ENCODE measurements at places on chromosomes 7 and 10.

- DNase-seq, result no peak
Measured at GRCh38 chr7:80136261-80137055, 1.8 kb downstream of the GNAI1 start.

DNA sequence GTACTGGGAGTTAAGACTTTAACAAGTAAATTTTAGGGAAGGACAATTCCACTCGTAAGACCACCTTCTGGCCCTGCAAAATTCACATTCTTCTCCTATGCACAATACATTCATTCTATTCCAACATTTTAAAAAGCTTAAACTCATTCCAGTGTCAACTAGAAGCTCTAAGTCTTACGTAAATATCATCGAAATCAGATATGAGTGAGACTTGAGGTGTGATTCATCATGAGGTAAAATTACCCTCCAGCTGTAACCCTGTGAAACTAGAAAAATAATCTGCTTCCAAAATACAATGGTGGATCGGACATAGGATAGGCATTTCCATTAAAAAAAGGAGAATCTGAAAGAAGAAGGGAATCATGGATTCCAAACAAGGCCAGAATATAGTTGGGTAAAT lies 370.3 kb downstream of the CDC14C start:
- DNase-seq, result no peak

GRCh38 chr10:81730891-81731290 lies 144.1 kb upstream of the NRG3 start:
- DNase-seq, result no peak

- DNase-seq, result no peak
Measured at GRCh38 chr7:80372415-80372814, 139.4 kb downstream of the GNAT3 start.

- no peak for DNase-seq
Measured at GRCh38 chr7:20114468-20114867, 102.7 kb downstream of the MACC1 start.

GRCh38 chr10:86553213-86553612 lies 31.6 kb upstream of the WAPL start:
- no peak for DNase-seq

DNA sequence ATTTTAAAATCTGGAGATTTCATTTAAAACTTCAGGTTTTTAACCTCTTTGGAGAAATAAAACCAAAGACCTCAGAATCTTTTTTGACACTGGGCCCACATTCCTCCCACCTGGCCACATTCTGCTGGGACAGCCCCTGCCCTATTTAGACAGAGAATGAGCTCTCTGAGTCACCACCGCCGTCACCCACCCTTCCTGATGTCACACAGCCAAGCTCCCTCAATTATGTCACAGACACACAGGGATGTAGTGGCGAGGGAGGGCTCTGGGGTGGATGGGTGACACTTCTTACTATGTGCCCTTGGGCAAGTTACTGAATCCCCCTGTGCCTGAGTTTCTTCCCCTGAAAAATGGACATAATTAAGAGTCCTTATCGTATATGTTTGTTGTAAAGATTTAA lies 162.6 kb downstream of the RAB11FIP2 start:
- no peak for DNase-seq

- no peak for DNase-seq
Measured at GRCh38 chr7:86942081-86942480, 117.4 kb downstream of the ELAPOR2 start.

- DNase-seq, result no peak
Measured at GRCh38 chr7:141584935-141585334, 33.7 kb downstream of the AGK start.

- DNase-seq, result no peak
Measured at GRCh38 chr10:83995738-83996331, 143.5 kb upstream of the GHITM start.

GRCh38 chr7:113394856-113395255 lies 276.5 kb upstream of the SMIM30 start:
- no peak for DNase-seq

DNA sequence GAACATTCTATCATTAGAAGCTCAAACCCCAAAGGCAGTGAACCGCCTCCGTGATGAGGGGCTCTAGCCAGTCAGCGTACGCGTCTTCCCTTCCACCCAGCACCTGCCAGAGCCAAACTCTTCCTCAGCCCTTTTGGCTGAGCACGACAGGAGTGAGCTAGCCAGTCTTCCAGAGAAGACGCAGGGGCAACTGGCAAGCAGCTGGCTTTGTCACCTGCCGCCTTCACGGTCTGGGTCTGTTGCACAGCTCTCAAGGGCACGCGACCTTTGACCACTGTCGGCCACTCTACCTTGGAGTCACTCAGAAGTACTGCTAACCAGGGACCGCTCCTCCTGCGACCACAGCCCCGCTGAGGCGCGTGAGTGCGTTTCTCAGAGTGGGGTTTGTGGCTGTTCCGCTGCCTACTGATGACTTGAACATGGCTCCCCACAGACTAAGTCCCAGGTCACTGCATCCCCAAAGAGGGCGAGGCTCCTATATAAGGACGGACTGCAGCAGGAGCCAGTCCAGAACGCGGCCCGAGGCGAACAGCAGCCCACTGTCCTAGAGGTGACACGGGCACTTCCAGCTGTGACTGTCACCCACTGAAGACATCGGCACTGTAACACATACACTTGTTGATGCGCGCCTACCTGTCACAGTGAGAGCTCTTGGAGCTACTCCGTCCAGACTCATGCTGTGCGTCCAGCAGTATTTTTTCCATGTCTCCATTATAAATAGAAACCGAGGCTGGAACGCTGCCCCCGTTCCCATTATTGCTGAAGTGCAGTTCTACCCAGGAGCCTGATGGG lies 8.4 kb downstream of the BNIP3 start:
- no peak for DNase-seq

GRCh38 chr7:137992104-137992549 lies 9.8 kb downstream of the CREB3L2 start:
- no peak for DNase-seq

DNA sequence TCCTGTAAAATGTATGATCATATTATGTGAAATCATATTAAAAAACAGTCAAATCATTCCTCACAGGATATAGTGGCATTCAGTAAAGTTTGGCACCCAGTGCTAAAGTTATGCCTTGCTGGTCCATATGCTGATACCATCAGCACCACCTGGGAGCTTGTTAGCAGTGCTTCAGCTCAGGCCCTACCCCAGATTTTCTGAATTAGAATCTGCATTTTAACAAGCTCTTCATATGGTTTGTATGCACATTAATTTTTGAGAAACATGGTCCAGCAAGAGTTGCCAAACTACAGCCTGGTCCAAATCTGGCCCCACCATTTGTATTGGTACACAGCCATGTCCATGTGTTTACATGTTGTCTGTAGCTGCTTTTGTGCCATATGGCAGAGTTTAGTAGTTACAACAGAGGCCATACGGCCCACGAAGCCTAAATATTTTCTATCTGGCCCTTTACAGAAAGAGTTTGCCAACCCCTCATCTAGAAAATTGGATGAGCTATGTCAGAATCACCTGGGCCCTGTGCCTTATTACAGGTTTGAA lies 30.1 kb downstream of the RAB18 start:
- DNase-seq, result no peak

GRCh38 chr10:31374146-31374696 lies 55.2 kb downstream of the ZEB1 start:
- DNase-seq, result no peak

DNA sequence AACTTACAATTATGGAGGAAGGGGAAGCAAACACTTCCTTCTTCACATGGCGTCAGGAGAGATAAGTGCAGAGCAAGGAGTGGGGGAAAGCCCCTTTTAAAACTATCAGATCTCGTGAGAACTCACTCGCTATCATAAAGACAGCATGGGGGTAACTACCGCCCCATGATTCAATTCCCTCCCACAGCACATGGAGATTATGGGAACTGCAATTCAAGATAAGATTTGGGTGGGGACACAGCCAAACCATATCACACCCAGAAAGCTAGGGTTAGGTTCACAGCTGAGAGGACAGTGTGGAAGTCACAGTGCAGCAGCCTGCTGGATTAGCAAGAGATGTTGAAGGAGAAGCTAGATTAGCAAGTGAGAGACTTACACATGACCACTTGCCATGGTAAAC lies 81.6 kb downstream of the CRTAC1 start:
- DNase-seq, result no peak

DNA sequence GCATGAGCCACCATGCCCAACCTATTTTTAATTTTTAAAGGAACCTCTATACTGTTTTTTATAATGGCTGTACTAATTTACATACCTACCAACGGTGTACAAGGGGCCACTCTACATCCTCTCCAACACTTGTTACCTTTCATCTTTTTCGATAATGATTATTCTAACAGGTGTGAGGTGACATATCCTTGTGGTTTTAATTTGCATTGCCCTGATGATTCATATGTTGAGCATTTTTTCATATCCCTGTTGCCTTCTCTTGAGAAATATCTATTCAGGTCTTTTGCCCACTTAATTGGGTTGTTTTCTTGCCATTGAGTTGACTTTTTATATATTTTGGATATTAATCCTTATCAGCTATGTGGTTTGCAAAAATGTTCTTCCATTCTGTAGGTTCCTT lies 167.0 kb downstream of the CTTNBP2 start:
- DNase-seq, result no peak

DNA sequence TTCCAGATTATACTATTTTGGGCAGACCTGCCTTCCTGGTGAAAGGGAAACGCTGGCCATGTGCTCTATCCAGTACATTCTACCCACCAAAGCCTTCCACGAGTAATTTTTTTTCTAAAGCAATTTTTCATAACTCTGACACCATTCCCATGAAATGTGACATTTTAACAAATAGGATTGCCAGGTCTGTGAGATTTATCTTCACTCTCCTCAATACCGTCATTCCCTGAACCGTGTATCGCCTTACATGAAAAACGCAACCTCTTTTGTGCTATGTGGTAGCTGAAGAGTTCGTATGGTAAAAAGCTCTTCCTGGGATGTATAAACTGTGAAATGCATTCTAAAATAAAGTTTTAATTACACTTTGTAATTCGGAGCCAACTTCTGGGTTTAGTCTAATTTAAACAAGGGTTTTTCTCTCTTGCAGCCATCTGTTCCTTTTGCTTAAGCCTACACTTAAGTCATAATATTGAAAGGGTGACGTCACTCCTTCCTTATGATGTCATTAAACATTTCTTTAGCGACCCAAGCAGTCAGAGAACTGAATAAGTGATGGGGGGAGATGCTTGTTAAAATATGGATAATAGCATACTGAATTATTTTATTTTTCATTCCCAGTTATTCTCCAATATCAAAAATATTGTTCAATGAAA lies 27.7 kb downstream of the C1QL3 start:
- DNase-seq, result no peak

- DNase-seq, result no peak
Measured at GRCh38 chr7:68623030-68623429, 975.2 kb upstream of the AUTS2 start.

GRCh38 chr7:48636391-48637015 lies 287.8 kb upstream of the CDC14C start:
- no peak for DNase-seq

- DNase-seq, result no peak
Measured at GRCh38 chr10:126090911-126091728, 194.8 kb downstream of the FANK1 start.

DNA sequence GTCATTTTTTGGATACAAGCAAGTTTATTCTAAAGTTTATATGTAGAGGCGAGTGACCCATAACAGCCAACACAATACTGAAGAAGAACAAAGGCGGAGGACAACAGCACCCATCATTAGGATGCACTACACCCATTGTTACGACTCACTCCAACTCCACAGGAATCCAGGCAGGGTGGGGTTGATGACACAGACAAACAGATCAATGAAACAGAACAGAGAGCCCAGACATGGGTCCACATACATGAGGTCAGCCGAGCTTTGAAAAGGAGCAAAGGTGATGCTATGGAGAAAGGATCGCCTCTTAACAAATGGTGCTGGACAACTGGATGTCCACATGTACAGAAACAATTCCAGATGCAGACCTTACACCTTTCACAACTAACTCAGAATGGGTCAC lies 426.4 kb downstream of the PTPRN2 start:
- no peak for DNase-seq

Data from activated T-helper 1 cell treated with Interleukin-2 at 50 U/mL for 16 hours (primary cell).